ENCODE measurements at places on chromosomes 4 and X.

- no peak for DNase-seq
Measured at GRCh38 chr4:26858035-26858918, 2.4 kb upstream of the STIM2 start.

DNA sequence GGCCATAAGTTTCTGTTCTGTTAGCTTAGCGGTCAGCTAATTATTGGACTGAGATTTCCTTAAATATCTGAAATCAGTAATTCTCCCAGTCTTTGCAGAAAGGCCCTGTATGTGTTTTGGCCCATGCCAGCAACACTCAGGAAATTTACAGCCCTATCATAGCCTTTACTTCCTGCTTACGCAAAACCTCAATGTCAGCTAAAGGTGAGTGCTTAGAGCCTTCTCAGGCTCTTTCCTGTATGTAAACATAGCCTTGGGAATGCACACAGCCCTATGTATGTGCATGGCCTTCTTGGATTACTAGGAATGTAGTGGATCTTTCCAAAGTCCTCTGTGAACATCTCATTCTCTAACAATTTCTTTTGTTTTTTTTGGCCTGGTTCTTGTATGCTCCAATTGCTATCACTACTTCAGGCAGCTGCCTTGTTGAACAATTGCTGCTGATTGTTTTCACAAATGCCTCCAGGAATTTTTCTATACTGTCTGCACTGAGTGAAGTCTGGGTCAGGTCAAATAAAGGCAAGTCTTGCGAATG lies 200.0 kb downstream of the PPP1R2C start:
- no peak for DNase-seq

- DNase-seq, result no peak
Measured at GRCh38 chr4:161419822-161420221, 744.0 kb downstream of the FSTL5 start.

- DNase-seq, result no peak
Measured at GRCh38 chr4:19711871-19712270, 539.8 kb upstream of the SLIT2 start.

- DNase-seq, result no peak
Measured at GRCh38 chr4:4395849-4396627, 9.1 kb downstream of the NSG1 start.

- no peak for DNase-seq
Measured at GRCh38 chr4:163548481-163549243, 54.2 kb downstream of the TMA16 start.

- DNase-seq, result no peak
Measured at GRCh38 chr4:87574996-87575395, 33.3 kb upstream of the DSPP start.

GRCh38 chrX:118373538-118373937 lies 27.6 kb downstream of the WDR44 start:
- DNase-seq, result no peak

GRCh38 chr4:133130171-133130570 lies 18.9 kb upstream of the PCDH10 start:
- DNase-seq, result no peak

All from activated naive CD4-positive, alpha-beta T cell (primary cell).